ENCODE measurements at places on chromosomes 4 and X.

GRCh38 chrX:49656533-49656932, 39.3 kb downstream of the PAGE1 start:
- DNase-seq: no peak

- DNase-seq: no peak
Observed at GRCh38 chrX:110173192-110174175, 144.4 kb downstream of the AMMECR1 start.

GRCh38 chr4:124146068-124146467, 566.5 kb downstream of the ANKRD50 start:
- DNase-seq: no peak

- no peak for DNase-seq
Observed at GRCh38 chr4:116397714-116398113, 687.7 kb downstream of the TRAM1L1 start.

GRCh38 chr4:128060699-128061565, at the start of gene LARP1B:
LARP1B (plus strand) TSS chr4:128061312; CDS start chr4:128074952, 13,640 bp downstream.
- DNase-seq: peak; percentile 83

Data from stimulated activated CD4-positive, alpha-beta T cell treated with anti-CD3 and anti-CD28 coated beads, Interleukin-15, amount 100 ng/mL, for 1 hour (primary cell).